ENCODE measurements at places on chromosomes 6 and 20.
A peak's percentile ranks its signal among the peaks of the same experiment; 100 is the strongest.

- no peak for DNase-seq
These were observed 144.6 kb downstream of the UST start for GRCh38 chr6:148891405-148891783.

DNA sequence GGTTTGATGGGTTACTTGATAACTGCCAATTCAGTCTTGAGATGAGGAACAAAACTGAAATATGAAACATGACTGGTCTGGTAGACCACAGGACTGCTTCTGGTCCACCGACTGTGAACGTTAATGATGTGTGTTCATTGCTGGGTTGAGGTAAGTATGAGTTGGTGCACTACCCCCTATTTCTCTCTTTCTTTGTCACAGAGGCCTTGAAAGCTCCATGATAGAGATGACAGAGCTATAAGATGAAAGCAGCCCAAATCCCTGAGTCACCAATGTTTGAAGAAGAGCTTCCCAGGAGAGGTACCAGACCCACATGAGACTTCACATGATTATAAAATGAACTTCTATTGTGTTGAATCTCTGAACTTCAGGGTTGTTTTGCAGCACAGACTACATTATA is 555.5 kb downstream of the PTPRT start:
- no peak for DNase-seq

GRCh38 chr6:110287462-110288341 is 70.4 kb downstream of the METTL24 start:
- no peak for DNase-seq

DNA sequence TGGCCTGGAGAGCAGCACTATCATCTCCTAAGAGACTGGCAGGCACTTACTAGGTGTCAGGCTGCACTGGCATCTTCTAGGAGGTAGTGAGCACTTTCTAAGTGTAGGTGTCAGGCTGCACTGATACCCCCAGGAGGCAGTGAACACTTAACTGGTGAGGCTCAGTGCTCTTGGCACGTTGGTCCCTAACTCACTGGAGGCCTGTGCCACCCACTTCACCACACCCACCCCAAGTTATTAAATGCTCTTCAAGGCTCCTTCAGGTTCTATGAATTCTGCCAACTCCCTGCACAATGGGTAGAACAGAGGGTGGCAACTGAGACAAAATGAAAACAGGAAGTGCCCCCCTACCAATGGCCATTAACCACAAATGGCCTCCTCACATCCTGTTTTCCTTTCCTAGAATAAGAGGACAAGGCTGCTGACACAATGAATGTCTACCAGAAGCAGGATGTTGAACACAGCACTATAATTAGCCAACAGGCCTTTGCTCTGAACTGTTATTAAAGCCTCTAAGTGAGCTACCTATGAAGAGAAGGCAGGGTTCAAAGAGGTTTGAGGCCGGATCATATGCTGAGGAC is 29.4 kb downstream of the NCOA5 start:
- DNase-seq: no peak

DNA sequence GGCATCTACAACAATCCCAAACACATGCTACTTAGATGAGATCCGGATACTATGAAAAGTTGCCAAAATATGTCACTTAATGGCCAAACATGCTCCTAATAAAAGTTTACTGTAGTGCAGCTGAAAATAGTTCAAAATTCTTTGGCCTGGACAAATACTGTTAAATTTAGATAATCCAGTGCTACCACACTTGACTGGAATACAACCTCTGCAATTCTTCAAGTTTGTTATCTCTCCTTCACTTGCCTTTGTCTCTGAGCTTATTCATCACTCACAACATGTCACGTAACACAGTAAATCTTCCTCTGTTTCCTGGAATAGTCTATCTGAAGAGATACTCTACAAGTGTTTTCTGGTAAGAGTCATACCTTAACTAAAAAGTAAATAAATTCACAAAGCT is 10.5 kb upstream of the PLN start:
- peak; percentile 15 for DNase-seq

DNA sequence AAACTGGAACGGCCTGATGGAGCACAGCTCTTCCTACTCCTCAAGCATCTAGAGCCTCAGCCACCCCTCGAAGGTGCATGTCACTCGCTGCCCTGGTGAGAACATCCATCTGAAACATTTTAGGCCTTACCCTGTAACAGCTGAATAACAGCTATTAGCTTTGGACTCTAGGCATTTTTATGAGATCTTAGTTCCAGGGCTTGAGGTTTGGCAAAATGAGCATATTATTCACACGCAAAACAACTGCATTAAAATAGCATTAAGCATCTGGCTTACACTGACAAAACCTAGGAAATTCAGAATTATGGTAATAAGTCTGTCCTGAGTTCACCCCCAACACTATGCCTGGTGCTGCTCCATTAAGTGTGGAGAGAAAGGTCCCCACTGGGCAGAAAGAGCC is 56.1 kb downstream of the ADAT2 start:
- DNase-seq: no peak

- no peak for DNase-seq
These were observed 72.9 kb upstream of the MYL9 start for GRCh38 chr20:36468149-36469000.

DNA sequence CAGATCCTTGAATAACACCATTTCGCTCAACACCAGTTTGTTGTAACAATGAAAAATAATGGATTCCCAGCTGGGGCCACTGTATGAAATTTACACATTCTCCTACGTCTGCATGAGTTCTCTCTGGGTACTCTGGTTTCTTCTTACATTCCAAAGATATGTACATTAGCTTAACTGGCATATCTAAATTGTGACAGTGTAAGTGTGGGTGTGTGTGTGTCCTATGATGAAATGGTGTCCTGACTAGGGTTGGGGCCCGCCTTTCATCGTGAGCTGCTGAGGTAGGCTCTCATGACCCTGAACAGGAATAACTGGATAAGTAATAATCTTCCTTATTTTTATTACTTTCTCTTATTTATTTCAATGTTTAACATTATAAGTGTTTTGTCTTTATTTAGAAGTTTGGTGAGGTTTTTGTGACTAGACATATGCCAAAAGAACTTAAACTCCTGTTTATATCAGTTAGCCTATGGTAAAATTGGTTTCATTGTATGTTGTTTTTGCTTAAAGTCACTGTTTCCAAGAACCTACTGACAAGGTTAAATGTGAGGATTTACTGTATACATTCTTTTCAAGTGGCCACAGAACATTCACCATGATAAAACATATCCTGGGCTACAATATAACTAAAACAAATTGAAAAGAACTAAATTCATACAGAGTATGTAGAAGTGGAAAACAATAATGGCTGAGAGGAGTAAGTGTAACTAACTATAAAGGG is 42.4 kb downstream of the RBL1 start:
- no peak for DNase-seq

DNA sequence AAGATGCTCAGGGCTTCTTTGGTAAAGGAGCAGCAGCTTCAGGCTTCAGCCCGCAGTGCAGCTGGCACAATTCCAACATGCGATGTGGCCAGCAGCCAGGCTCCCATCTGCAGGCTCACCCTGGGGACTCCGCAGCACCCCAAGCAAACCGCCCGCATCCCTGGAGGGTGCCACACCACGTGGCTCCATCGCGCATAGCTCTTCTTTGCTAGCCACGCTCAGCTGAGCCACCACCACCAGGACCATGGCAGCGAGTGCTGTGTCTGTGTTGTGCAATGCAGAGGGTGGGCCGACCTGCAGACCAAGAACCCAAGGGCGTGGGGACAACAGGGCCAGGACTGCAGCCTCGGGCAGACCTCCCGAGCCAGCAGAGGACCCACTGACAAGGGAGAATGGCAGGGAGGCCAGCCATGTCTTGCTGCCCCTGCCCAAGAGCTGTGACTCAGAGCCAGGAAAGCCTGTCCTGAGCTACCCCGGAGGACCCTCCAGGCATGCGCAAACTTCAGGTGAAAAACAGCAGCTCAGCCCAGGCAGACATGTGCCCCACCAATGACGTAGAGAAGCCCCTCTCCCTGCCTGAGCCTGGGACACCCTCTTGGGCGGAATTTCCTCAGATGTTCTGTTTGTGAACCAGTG is 87.8 kb downstream of the GINS1 start:
- DNase-seq: no peak

GRCh38 chr20:53098621-53099020 is 126.5 kb downstream of the TSHZ2 start:
- no peak for DNase-seq

GRCh38 chr6:159681191-159681880 is 11.7 kb downstream of the SOD2 start:
- no peak for DNase-seq

DNA sequence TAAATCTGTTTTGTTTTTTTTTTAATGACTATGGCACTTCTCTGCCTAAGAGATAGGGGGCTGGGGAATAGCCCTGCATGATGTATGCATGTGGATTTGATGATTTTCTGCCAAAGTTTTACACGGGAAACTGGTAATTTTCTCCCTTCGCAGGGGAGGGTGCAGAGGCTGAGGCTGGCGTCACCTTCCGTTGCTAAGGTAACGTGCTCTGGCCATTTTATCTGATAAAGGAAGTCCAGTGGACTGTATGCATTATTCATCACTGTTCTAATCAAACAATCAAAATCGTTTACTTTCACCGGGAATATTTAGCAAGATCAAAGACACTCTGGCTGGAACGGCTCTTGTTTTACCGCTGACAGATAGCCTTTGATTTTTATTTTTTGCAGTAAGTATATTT is 789 bp downstream of the PHACTR1 start:
- no peak for DNase-seq

DNA sequence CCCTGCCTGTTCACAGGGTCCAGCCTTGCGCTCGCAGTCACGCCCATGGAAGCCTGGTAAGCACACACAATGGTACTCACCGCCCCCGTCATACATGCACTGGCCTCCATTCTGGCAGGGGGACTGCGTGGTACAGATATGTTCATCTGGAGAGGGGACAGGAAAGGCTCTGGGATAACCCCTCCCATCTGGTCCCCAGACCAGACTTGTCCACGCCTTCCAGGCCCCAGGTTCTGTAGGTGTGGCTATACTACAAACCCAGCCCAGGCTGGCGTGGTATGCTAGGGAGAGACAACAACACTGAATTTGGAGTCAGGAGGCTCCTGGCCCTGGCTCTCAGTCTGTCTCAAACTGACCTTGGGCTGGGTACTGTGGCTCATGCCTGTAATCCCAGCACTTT is 3.4 kb downstream of the DLK2 start:
- no peak for DNase-seq

DNA sequence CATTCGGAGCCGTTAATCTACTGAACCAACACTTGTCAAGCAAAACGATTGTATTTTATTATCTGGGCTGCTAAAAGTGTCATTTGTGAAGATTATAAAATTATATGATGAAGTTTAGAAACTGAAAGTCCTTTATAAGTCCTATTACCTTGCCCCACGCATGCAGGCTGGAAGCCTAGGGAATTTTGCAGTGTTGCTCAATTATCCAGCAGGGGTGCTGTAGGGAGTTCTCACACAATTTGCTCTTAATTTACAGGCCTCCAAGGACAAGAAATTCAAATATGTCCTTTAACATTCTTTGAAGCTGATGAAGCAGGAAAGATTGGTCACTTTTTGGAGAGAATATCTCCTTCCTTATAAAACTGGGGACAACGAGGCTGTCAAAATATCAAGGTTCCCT is 368.9 kb downstream of the LMBRD1 start:
- no peak for DNase-seq

DNA sequence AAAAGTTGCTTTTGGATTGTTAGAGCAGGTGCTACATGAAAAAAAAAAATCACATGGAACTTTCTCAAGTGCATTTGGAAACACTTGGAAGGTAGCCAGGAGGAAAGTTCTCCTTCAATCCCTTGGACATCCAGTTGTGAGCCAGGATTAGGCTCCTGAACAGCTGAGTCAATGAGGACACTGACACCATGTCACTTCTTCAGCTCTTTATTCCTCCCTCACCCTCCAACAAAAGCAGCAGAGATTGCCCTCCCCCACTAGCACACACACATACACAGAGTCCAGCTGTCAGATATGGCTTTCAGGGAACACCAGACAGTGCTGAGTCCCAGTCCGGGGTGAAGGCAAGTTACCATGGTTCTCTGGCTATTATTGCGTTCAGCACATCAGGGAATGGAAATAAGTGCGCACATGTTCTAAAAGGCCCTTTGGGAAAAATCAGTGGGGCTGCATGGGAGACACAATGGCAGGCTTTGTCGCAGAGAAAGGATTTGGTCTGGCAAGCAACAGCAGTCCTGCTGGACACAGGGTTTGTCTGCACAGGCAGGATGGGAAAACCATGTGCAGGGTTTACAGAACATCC is 124.7 kb upstream of the MARCKS start:
- DNase-seq: no peak

- DNase-seq: no peak
These were observed 15.7 kb upstream of the CST7 start for GRCh38 chr20:24933266-24933908.

DNA sequence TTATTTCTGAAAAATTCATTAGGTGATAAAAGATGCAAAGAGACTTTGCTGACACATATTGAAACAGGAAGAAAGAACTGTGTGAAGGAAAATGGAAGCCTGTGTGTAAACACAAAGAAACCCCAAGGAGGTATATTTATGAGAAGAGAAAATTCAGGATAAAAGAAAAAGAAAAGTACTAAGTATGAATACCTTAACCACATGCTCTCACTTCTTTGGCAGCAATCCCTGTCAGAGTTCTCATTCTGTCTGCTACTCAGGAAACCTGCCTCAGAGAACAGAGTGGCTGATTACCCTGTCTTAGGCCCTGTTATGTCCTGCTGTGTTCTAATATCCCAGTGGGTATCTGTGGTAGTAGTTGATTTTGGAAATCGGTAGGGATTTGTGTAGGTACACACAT is 457.9 kb downstream of the TBC1D32 start:
- no peak for DNase-seq

DNA sequence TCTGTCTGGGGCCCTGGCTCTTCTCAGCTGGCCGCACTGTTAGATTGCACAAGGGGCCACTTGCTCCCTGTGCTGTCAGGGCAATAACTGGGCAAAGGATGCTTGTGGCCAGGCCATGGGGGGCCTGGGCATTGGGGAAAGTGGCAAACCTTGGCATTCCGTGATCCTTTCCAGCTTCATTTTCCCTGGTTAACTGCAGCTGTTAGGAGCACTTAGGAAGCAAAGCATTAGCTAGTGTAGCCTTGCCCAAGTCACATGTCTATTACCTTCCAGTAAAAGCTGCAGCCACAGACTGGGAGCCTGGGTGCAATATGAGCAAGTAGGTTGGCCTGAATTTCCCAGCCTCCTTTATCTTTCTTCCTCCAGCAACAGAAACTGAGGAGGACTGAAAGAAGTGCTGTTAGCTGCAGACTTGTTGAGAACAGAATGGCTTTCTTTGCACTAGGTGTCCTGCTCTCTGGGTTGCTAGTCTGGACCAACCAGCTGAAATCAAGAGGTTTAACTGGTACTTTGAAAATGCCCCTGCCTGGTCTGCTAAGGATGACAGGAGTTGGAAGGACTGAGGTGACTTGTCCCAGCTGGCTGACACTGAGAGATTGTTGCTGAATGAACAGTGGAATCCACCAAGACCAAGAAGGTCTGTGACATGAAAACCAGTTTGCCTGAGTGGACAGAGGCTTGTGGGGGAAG is 312.3 kb upstream of the SUPT3H start:
- no peak for DNase-seq

GRCh38 chr6:7974938-7975763 is 64.6 kb upstream of the TXNDC5 start:
- peak; percentile 67 for DNase-seq

Measured in kidney glomerular epithelial cell (primary cell).